ENCODE measurements at places on chromosomes 4 and X.

GRCh38 chr4:38145033-38145678, 185.0 kb downstream of the PTTG2 start:
- no peak for DNase-seq

- no peak for DNase-seq
Observed at GRCh38 chrX:77119706-77120105, 327.5 kb upstream of the FGF16 start.

- no peak for DNase-seq
Observed at GRCh38 chrX:19661961-19662360, 146.7 kb upstream of the MAP3K15 start.

- DNase-seq = no peak
Observed at GRCh38 chr4:5191831-5192230, 140.6 kb downstream of the STK32B start.

- no peak for DNase-seq
Observed at GRCh38 chr4:77175201-77175611, 18.2 kb downstream of the CCNG2 start.
